ENCODE measurements at places on chromosomes 7 and 10. TPM values are rescaled to one million over a fixed set of nuclear protein-coding genes. Genes with fewer than 3 reads are reported as not detected.
A peak's percentile ranks its signal among the peaks of the same experiment; 100 is the strongest.

DNA sequence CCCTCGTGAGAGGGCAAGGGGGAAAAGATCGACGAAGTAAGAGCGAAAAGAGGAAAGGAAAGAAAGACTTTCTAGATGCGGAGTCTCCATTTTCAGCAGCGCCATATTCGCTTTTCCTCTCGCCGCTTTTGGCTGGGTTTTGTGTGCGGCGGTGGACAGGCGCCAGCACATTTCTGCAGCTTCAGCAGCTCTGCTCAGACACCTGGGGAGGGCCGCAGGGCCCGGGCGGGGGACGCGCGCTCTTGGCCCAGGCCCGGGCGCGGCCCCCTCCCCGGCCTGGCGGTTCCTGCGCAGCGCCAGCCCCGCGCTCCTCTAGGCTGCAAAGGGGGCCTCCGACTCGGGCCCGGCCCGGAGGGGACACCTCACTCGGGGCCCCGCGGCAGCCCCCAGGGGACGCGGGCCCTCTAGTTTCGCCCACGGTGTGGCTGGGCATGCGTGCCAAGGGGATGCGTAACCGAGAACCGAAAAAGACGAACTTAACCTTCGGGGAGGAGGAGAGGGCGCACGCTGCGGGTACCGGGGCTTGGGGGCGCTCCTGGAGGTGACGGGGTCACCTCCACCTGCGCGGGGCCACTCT lies 34.5 kb upstream of the EBLN1 start:
- DNase-seq = peak; percentile 64

DNA sequence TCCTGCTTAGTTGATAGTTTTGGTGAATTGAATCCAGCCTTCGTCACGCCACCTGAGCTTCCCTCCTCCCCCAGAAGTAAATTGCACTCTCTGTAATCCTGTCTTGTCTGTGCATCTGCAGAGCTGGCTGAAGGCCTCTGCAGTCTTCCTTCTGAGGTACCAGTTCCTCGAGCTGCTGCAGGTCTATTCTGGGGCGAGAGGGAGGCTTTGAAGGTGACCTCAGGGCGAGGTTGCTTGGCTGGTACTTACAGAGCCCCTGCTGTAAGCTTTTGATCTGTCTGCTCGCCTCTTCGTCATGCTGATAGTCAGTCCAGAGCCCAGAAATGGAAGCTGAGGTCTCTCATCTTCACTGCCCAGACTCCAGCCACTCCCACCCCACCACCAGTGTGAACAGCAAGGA lies 513.6 kb upstream of the FOXK1 start:
- DNase-seq = no peak

DNA sequence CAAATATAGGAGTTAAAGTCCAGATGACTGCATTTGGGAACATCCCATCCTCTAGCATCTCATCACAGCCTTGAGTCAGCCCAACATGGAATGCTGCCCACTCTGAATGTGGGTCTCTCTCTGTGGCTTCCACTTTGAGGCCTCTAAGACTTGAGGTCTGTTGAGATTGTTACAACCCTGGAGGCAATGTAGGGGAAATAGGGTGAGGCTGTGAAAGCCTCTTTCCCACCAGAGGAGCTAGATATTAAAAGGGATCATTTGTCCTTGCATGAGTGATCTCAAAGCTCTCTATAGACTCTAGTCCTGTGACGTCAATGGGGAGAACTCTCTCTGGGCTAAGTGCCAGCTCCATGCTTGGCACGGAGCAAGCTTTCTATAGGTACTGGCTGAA lies 6.4 kb upstream of the GOLGA7B start:
- DNase-seq = no peak

DNA sequence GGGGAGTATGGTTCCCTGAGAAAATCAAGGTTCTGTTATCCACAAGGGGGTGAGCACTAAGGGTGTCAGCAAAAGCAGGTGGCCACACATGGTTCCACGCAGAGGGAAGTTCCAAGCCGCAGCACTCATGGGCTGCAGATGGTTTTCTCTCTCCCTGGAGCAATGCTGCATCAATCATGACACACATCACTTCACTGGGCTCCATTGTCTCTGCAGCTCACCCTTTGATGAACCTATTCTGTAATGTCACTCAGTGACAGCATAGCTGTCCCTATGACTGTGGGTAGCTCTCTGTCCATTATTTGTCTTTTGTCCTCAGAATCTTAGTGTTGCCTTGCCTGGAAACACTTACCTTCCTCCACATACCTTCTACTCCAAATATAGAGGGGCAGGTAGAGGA lies 34.8 kb downstream of the LRRC18 start:
- no peak for DNase-seq

DNA sequence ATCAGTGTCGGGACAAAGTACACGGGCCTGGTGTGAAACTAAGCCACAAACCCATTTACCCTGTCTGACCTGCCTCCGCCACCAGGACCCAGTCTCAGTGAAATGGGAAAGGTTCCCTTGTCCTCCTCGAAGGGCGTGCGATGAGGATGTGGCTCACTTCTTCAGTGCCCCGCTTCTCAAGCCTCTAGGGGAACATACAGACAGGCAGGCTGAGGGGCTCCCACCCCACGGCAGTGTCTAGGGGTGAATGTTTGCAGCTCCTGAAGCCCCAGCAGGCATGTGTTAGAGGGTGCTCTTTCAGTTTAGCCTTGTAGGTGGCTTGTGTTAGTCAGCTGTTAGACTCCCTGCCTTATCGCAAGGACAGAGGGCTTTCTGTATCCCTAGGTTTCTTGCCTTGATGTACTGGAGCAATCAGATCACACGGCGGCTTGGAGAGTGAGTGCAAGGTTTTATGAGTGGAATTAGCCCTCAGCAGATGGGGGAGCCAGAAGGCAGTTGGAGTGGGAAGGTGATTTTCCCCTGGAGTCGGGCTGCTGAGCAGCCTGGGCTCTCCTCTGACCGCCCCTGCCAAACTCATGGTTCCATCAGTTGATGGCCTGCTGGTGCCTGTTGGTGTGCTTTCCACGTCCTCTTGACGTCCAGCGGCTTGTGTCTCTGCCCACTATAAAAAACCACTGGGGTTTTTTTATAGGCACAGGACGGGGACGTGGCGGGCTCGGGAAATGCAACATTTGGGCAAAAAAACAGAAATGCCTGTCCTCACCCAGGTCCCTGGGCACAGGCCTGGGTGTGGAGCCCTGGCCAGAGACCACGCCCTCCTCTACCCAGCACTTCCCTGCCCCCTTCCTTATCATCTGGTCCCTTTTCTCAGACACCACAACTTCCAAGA lies 759 bp downstream of the NUDT1 start:
- no peak for DNase-seq

GRCh38 chr7:105748701-105749100 lies 127.7 kb downstream of the ATXN7L1 start:
- DNase-seq = no peak

The ADCYAP1R1 gene
- 1.2 TPM for polyA plus RNA-seq

The NKX1-2 gene
- 0.01 TPM for polyA plus RNA-seq

The OPALIN gene
- not detected for polyA plus RNA-seq

The OR13A1 gene
- 0.06 TPM for polyA plus RNA-seq

The ABCB4 gene
- polyA plus RNA-seq = 2.0 TPM

The CTAGE15 gene
- polyA plus RNA-seq = 1.4 TPM
